ENCODE measurements at places on chromosomes 7 and 10. TPM values are rescaled to one million over a fixed set of nuclear protein-coding genes. Genes with fewer than 3 reads are reported as not detected.

DNA sequence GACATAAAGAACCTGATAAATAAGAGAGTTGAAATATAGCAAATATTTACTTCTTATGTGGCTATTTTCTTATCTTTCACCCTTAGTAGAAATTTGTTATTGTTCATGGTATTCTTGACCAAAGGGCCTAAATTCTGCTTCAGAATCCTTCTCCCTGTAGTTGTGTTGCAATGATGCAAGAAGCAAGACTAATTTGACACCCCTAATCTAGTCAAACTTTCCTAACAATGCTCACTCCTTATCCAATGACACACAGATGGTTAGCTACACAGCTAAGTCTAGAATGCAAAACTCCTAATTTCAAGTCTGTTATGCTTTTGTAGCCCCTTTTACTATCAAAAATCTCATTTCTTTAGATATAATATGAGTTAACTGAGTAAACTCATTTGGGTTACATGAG lies 56.1 kb downstream of the TWIST1 start:
- DNase-seq: no peak
- H3K36me3 ChIP-seq: no peaks in the 10 kb centered on the region
- no peak overlapping the region for H3K27ac ChIP-seq
- H3K4me3 ChIP-seq: no peak overlapping the region
- no peaks in the 10 kb centered on the region for H3K27me3 ChIP-seq

- H3K36me3 ChIP-seq: no peaks in the 10 kb centered on the region
- H3K4me1 ChIP-seq: no peaks in the 10 kb centered on the region
- H3K27ac ChIP-seq: no peak overlapping the region
Measured at GRCh38 chr10:104376784-104377300, 23.2 kb downstream of the CFAP58 start.

DNA sequence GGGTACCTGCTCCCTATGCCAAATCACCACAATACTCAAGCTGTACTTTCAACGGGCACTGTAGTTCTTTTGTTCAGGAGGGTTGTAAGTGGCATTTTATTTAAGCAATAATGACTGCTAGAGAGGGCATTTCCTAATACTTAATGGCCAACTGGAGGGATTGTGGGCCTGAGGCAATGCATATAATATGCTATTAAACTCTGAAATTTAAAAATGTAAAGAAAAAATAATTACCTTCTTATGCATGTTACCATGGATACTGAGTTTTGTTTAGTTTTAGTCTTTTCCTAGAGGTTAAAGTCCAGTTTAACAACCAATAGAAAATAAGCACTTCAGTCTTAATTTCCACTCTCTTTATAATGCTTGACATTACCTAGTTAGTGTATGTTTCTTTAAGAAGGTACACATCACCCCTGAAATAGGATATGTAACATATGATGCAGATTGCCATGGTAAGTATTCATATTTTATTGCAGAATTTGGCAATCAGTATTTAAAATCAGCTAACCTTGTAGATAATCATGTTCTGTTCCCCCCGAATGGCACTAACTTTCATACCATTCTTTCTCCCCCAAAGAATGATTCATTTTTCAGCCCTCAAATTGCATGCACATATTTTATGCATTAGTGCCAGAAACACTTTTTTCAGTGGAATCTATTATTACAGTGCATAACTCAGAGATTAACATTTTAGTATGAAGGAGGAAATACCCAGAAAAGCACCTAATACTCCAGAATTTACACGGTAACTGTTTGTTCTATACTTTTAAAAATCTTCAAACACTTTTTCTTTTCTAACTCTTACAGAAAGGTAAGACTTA lies 90.3 kb upstream of the ZNF438 start:
- no peak for DNase-seq
- H3K27ac ChIP-seq: no peak overlapping the region
- H3K27me3 ChIP-seq: no peaks in the 10 kb centered on the region

- H3K36me3 ChIP-seq: no peaks in the 10 kb centered on the region
- no peaks in the 10 kb centered on the region for H3K27me3 ChIP-seq
- no peak overlapping the region for H3K27ac ChIP-seq
- H3K4me1 ChIP-seq: no peaks in the 10 kb centered on the region
Measured at GRCh38 chr7:20558963-20559716, 56.3 kb upstream of the ABCB5 start.

GRCh38 chr7:45649560-45650346 lies 75.6 kb downstream of the ADCY1 start:
- H3K4me1 ChIP-seq: no peaks in the 10 kb centered on the region
- no peak overlapping the region for H3K4me3 ChIP-seq
- no peaks in the 10 kb centered on the region for H3K36me3 ChIP-seq
- no peaks in the 10 kb centered on the region for H3K27me3 ChIP-seq
- no peak overlapping the region for H3K27ac ChIP-seq
- DNase-seq: no peak

Gene CNPY1
- total RNA-seq: not detected

Gene TFPI2
- 10.9 TPM for total RNA-seq

Gene AOAH
- total RNA-seq: 0.55 TPM

Data from H1 (cell line).